ENCODE measurements at places on chromosomes 7 and 10.

- no peak for DNase-seq
Measured at GRCh38 chr10:44853148-44853734, 57.9 kb upstream of the TMEM72 start.

DNA sequence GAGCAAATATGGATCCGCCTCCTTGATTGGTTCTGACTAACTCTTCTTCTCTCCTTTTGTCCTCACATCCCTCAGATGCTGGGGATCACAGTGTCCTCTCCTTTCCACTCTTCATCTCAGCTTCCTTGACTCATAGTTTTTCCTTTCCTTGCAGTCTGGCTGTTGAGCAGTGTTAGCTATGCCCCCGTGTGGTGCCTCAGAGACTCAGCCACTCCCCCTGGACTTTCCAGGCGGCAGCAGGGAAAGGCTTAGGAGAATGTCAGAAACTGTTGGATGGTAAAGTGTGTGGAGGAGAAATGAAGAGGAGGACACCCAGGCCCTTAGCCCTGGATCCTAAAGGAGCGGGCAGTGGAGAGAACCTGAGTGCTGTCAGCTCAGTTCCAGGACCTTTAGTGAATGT lies 267.5 kb downstream of the CELF2 start:
- no peak for DNase-seq

DNA sequence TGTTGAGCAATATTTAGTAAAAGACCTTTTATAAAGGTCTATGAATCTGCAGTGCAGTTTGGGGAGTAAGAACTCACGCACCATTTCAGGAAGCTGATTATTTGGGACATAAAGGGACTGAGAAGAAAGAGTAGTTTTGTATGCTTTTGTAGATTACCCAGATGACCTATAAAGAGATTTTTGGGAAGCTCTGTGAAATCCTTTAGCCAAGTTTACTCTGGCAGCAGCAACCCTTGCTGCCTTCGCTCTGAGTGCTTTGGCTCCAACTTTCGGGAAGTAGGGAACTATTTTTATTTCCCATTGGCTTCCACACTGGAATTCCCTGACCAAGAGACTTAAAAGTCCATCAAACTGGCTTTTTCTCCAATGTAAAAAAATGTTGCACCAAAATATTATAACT lies 1110.1 kb upstream of the PHF14 start:
- DNase-seq: no peak

- no peak for DNase-seq
Measured at GRCh38 chr10:3887885-3888476, 103.0 kb upstream of the KLF6 start.

- no peak for DNase-seq
Measured at GRCh38 chr10:17599089-17599488, 18.1 kb downstream of the HACD1 start.

GRCh38 chr7:158559356-158559755 lies 28.3 kb downstream of the PTPRN2 start:
- no peak for DNase-seq

- no peak for DNase-seq
Measured at GRCh38 chr7:151934584-151934983, 21.7 kb upstream of the GALNTL5 start.

GRCh38 chr7:28704706-28705105 lies 253.4 kb downstream of the TRIL start:
- no peak for DNase-seq

- DNase-seq: no peak
Measured at GRCh38 chr7:155665957-155666287, 21.5 kb downstream of the RBM33 start.

DNA sequence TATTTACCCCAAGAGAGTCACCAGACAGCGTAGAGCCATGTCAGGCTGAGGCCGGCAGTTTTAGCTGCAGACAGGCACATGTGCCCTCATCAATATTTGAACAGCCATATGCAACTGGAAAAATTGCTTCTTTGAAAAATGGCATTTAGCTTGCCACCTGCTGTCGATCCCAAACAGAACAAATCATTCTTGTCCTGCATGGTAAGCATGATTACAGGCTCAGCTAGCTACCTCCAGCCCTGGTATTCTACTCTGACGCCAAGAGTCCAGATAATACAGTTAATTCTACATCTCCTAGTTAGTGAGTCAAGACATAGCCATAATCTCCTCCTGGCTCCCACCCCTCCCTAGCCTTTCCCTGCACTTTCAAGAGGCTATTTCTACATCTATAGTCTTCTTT lies 7.7 kb downstream of the CREB3L2 start:
- DNase-seq: no peak

GRCh38 chr10:48446785-48447184 lies 140.3 kb downstream of the MAPK8 start:
- no peak for DNase-seq

DNA sequence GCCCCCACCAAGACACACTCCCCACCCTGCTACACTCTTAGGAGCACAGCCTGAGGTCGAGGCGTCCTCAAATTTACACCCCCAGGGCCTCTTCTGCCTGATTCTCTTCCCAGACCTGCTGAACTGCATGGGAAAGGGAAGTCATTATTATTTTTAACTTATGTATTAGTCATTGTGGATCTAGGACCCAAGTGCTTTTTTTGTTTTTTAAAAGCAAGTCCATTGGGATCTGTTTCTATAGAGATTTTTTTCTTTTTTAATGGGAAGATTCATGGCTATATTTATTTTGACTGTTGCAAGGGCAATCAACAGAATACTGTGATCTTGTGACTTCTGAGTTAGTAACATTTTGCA lies 203.8 kb downstream of the ZMYND11 start:
- DNase-seq: no peak

DNA sequence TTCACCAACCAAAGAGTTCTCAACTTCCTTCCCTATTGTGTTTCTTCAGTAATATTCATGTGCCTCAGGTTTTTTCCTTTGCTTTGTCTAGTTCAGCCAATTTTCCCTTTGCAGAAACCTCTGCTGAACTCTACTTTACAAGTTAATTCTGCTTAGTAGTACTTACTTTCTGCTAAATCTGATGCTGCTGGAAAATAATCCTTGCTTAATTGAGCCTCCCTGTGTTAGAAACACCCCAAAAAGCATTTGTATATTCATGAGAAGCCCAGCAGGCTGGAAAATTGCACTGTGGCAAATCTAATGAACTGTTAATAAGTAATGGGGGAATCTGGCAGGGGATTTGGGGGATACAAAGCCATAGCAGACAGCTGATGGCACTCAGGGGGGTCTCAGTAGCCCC lies 78.5 kb downstream of the CDCA7L start:
- DNase-seq: no peak

DNA sequence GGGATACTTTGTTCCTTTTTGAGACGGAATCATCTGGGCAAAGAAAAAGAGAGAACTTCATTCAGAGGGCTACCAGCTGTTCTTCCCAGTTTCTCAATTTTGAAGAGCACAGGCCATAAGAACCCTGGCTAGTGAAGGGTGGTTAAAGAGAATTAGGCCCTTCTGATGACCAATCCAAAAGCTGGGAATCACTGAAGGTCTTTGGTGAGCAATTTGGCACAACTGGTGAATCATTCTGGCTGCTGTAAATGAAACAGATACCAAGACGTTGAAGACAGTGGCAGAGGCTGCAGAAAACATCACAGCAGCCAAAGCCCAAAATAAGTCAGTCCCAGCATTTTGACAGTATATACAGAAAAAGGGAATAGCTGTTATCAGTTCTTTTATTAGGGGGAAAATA lies 5.1 kb downstream of the RAPGEF5 start:
- DNase-seq: no peak

GRCh38 chr10:52758406-52758805 lies 14.2 kb downstream of the MBL2 start:
- no peak for DNase-seq

GRCh38 chr10:104317269-104317710 lies 21.0 kb downstream of the ITPRIP start:
- DNase-seq: no peak

GRCh38 chr10:106992055-106992454 lies 172.5 kb downstream of the SORCS1 start:
- no peak for DNase-seq

GRCh38 chr7:150744041-150744656 lies 6.9 kb downstream of the GIMAP5 start:
- no peak for DNase-seq

DNA sequence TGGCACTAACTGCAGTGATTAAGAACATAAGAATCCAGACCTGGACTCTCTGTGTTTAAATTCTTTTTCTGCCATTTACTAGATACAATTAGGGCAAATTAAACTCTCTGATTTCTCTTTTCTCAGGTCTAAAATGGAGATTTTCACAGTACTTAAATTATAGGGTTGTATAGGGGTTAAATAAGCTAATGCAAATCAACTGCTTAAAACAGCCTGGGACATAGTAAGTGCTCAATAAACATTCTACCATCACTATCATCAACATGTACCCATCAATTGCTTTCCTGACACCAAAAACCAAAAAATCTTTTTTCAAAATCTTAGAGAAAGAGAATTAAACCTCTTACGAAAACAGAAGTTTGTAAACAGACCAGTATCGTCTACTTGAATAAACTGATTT lies 4.5 kb downstream of the ZNF800 start:
- DNase-seq: no peak

GRCh38 chr7:127822822-127823508 lies 171.0 kb downstream of the SND1 start:
- DNase-seq: no peak

DNA sequence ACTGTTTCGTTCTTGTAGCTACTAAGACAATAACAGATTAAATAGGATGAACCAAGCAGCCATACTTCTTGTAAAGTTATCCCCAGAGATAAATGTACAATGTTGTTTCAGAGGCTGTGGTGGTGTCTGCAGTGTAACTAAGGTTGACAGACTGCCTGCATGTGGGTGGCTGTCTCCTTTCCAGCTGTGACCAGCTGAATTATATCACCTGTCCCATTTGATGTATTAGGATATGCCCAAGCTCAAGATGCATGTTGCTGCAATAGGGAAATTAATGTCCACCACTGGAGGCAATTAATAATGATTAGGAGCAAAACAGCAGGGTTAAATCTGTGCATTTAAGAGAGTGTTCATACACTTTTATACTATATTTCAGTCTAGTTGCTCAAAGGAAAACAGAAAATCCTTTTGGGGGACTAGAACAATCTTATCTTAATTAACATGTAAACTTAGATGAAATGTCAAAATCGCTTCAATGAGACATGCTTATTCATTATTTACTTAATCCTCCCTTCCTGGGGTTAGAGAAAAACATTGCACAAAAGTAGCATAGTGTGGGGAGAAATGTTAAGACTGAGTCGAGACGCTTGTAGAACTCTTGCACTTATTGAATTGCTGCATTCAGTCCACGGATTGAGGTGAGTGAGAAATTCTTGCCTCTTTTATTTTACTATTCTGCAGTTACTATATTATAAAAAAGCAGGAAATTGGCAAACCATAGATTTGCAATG lies 269.0 kb downstream of the SNX10 start:
- DNase-seq: no peak

GRCh38 chr10:67808704-67809103 lies 29.3 kb downstream of the DNAJC12 start:
- DNase-seq: no peak

DNA sequence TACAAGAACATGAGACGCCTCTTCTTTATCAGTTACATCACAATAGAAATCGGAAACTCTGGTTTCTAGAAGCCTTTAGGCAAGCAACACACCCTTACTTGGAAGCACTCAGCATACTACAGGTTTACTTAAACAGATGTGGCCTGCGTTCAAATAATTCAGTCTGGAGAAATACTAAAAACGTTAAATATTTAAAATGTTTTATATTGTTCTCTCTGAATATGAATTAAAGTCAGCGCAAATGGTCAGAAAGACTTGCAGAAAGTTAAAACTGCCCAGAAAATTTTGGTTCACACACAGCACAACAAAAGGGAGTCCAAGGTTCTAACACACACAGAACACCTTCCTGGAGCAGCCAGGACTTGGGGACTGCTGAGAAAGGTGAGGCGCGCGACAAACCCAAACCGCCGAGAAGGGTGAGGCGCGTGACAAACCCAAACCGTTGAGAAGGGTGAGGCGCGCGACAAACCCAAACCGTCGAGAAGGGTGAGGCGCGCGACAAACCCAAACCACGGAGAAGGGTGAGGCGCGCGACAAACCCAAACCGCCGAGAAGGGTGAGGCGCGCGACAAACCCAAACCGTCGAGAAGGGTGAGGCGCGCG lies 25.8 kb downstream of the ESYT2 start:
- DNase-seq: no peak

GRCh38 chr7:30119890-30120577 lies 14.8 kb upstream of the MTURN start:
- DNase-seq: no peak

DNA sequence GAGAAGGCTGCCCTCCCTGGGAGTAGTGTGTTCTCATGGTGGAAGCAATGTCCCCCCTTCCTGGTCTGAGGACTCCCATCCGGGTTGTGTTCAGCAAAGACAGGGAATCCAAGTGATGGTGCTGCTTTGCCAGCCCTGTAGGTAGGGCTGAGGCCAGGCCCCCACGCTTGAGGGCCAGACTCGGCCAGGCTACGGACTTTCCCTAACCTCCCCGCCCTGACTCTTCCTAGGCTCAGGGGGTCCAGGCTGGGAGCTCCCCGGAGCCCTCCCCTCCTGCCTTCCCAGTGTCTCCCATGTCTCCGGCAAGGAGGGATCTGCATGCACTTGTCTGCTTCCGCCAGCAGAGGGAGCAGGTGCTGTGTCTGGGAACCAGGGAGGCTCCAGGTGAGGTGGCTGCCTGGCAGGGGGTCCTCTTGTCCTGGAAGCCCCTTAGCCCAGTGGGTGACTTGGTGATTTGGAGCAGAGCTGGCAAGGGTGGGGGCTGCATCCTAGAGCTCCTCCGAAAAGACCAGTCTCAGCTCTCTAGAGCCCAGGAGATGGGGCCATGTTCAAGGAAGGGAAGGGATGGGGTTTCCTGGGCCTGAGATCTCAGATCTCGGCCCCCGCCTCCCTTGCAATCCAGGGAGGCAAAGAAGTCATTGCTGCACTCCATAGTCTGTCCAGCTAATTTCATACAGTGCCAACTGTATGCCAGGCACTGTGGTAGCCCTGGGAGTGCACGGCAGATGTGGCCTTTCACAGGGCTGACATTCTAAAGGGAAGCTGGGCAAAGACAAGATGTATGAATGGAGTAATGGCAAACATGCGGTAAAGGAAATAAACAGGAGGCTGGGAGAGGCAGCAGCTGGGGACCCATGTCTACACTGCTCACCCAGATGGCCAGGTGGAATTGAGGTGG lies 20.3 kb upstream of the SFRP5 start:
- peak; percentile 28 for DNase-seq

DNA sequence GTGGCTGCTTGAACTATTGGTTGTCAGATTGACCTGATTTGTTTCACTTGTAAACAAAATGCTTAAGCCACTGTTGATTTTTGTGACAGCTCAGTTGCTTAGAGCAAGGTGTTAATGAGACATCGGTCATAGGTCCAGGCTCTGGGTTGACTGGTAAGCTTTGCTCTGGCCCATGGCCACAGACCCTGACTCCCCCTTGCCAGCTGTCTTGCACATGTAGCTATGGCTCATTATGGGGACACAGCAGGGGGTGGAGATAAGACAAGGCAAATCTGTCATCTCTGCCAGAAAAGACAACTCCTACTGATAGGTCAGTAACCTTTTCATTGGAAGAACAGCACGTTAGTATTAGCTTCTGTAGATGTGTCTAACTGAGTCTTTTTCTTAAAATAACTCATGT lies 95.3 kb downstream of the KAT6B start:
- no peak for DNase-seq

GRCh38 chr7:101125989-101126650 lies 784 bp upstream of the SERPINE1 start:
- no peak for DNase-seq

- no peak for DNase-seq
Measured at GRCh38 chr7:85805249-85805648, 618.4 kb upstream of the SEMA3D start.
